ENCODE measurements at places on chromosomes 12 and 14.
A peak's percentile ranks its signal among the peaks of the same experiment; 100 is the strongest.

DNA sequence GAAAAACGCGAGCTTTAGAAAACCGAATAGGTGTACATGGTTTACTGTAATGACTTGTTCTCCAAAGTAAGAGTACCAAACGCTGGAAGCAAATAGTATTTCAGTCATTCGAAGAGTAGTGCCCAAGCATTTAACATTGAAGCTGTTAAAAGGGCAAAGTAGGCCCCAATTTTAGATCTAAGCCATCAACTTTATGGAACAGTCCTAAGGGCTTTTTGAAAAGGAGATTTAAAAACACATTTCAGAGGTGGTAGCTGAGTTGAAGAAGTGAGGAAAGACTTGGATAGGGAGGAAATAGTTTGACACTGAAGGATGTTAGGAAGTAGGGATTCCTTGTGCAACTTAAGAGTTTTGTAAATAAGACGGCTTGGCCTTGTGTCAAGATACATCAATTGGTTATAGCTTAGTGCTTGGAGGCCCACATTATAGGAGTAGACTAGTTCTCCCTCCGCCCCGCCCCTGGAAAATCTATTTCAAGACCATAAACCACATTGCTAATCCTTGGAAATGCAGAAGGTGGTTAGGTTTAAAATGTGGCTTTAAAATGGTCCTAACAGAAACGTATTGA lies 783 bp upstream of the TUBA1B start:
- no peak for DNase-seq

DNA sequence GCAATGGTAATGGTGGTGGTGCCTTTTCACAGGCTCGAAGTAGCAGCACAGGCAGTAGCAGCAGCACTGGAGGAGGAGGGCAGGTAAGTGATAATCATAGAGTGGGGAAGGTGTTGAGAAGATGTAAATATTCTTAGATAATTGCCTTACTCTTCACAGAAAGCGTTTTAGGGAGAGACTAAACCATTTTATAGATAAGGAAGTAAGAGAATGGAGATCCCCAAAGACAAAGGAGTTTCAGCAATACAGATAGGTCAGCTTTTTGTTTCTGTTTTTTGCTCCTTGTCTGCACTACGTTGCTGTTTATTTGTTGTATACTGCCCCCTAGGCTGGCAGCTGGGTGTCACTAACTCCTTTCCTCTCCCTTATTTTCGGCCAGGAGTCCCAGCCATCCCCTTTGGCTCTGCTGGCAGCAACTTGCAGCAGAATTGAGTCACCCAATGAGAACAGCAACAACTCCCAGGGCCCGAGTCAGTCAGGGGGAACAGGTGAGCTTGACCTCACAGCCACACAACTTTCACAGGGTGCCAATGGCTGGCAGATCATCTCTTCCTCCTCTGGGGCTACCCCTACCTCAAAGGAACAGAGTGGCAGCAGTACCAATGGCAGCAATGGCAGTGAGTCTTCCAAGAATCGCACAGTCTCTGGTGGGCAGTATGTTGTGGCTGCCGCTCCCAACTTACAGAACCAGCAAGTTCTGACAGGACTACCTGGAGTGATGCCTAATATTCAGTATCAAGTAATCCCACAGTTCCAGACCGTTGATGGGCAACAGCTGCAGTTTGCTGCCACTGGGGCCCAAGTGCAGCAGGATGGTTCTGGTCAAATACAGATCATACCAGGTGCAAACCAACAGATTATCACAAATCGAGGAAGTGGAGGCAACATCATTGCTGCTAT lies 2.0 kb downstream of the SP1 start:
- peak; percentile 45 for DNase-seq

DNA sequence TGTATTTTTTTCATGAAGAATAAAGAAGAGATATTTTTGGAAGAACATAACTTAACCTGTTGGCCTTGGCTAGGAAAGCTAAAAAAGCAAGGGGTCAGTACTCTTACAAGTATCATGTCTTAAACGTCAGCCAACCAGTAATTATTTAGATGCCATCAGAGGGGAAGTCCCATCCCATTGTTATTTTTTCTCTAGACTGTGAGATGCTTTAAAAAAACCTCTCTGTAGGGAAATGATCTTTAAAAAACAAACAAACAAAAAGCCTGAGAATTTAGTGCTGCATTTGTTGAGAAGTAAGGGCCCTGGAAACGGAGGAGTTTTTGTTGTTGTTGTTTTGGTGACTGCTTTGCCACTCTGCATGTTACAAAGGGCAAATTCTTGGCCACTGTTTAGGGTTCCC lies 474.0 kb downstream of the ZFP36L1 start:
- DNase-seq: no peak

- no peak for DNase-seq
Measured at GRCh38 chr12:61879229-61879628, 381.0 kb upstream of the USP15 start.

DNA sequence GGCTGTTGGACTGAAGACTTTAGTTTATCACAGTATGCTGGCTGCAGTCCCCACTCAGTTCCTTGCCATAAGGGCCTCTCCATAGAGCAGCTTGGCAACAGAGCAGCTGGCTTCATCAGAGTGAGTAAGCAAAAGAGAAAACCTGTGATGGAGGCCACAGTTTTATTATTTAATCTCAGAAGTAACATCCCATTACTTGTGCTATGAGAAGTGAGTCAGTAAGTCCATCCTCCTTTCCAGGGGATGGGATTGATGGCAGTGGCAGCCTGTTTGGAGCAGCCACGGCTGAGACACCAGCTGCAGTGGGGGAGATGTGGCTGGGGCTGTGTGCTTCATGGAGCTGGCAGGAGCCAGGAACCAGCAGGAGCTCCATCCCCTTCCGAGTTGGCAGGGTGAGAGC lies 138.5 kb upstream of the SRRM4 start:
- no peak for DNase-seq

DNA sequence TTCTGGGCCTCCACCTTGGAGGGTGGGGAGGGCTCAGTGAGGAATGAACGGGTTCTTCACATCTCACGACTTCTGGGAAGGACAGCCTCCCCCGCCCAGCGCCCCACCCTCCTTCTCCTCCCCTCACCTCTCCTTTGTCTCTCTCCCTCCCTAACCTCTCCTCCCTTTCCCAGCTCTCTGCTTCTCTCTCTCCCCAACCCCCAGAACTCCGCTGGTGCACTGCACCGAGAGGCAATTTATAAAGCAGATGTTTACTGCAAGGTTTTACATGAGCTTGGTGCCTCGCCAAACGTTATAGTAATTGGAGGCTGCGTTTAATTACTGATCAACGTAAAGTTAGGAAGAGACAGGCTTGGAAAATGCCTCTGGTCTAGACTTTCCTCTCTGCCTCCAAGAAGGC lies 42.9 kb upstream of the FAM222A start:
- no peak for DNase-seq

DNA sequence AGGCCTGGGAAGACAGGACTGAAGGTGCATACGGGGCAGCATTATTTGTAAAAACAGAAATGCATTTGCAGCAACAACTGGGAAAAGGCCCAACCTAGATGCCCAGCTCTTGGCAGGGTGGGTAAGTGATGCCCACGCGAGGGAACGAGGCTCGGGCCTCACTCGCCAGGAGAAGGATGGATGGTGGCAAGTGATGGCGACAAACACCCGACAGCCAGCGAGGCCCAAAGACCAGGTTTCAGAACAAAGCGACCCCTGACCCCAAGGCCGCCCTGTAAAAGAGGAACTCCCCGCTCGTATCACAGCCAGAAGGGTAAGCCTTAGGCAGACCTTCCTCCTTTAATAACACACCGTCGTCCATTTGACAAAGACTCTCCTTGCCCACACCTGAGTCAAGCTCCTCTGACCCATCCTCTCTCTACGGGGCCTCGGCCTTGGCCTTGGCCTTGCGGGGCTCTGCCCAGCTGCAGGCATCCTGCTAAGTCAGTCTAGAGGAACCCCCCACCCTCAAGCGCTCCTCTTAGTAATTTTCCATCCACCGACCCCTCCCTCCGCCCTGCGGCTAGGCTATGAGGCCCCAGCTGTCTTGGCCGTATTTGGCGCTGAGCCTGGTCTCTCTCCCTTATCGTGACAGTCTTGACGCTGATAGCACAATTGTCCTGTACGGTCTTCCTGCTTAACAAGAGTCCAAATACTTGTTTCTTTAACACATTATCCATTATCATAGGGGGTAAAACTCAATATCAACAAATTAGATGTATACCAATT lies 80.2 kb downstream of the NCOR2 start:
- DNase-seq: no peak

GRCh38 chr12:55017416-55017925 lies 2.3 kb upstream of the NEUROD4 start:
- DNase-seq: no peak

- no peak for DNase-seq
Measured at GRCh38 chr12:80811957-80812708, 95.4 kb downstream of the MYF5 start.
